ENCODE measurements at places on chromosomes 6 and 20. TPM values are rescaled to one million over a fixed set of nuclear protein-coding genes. Genes with fewer than 3 reads are reported as not detected.

Gene LRFN2
- not detected for total RNA-seq

Gene CLDN20
- total RNA-seq, result not detected

DNA sequence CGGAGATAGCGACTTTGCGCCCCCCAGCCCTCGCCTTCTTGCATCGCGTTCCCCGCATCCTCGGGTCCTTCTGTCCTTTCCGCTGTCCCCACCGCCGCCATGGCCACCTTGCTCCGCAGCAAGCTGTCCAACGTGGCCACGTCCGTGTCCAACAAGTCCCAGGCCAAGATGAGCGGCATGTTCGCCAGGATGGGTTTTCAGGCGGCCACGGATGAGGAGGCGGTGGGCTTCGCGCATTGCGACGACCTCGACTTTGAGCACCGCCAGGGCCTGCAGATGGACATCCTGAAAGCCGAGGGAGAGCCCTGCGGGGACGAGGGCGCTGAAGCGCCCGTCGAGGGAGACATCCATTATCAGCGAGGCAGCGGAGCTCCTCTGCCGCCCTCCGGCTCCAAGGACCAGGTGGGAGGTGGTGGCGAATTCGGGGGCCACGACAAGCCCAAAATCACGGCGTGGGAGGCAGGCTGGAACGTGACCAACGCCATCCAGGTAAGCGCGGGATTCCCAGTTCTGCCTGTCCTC lies 401 bp downstream of the SLC32A1 start:
- DNase-seq, result no peak

DNA sequence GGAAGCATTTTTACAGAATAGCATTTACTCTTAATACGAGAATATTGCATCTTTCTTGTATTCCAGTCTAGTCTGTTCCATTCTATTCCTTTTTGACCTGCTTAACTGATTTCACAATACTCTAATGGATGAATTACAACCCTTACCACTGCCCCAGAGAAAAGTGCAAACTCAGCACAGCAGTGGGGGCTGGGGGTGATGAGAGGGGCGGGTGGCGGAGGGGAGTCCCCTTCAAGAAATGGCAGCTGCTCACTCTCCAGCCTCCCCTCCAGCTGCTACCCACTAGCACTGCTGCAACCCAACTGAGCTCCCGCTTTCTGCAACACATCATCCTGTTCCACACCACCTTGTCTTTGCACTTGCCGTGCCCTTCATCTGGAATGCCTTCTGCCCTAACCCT lies 30.1 kb downstream of the PIM1 start:
- DNase-seq, result no peak

GRCh38 chr20:1034415-1034789 lies 32.3 kb upstream of the RSPO4 start:
- no peak for DNase-seq

Gene APCDD1L
- total RNA-seq, result not detected

- DNase-seq, result no peak
Observed at GRCh38 chr6:33857093-33857931, 53.5 kb upstream of the MLN start.

- DNase-seq, result no peak
Observed at GRCh38 chr6:41653691-41654090, 15.4 kb downstream of the MDFI start.

GRCh38 chr6:108454356-108454755 lies 106.4 kb upstream of the FOXO3 start:
- no peak for DNase-seq

DNA sequence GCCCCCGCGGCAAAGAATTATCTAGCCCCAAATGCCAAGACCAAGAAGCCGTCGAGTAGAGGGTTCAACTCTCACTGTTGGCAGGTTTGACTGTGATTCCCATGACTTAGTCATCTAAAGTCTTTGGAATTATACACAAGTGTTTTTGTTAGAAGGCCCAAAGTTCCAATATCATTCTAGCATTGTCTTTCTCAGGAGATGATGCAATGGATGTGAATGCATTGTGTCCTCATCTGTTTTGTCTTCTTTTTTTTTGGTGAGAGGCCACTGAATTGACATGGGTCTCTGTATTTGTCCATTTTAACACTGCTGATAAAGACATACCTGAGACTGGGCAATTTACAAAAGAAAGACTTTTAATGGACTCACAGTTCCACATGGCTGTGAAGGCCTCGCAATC lies 290.5 kb upstream of the ZFP64 start:
- DNase-seq, result no peak

Gene HAO1
- not detected for total RNA-seq

GRCh38 chr20:47860049-47860830 lies 75.0 kb upstream of the SULF2 start:
- DNase-seq, result no peak

- peak; percentile 54 for DNase-seq
Observed at GRCh38 chr6:12163149-12163548, 127.0 kb upstream of the EDN1 start.

Gene SOBP
- total RNA-seq, result 0.24 TPM

GRCh38 chr6:162450358-162450757 lies 277.2 kb downstream of the PRKN start:
- DNase-seq, result no peak

Gene DOK5
- total RNA-seq, result 0.53 TPM

GRCh38 chr20:34710861-34711574 lies 6.9 kb downstream of the TP53INP2 start:
- no peak for DNase-seq

DNA sequence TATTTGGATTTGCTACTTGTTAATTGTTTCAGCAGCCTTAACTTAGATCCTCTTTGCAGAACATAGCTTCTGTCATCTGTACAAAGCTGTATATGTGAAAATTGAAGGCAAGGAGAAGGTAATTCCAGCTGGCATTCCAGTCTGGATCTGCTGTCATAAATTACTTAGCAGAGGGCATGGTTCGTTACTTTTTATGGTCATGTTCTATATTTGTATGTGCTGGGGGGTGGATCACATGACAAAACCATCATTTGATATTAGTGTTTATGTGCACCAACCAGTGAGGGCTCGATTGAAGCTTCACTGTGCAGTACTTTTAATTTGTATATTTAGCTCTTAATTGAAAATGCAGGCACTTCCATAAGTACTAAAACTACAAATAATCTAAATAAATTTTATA lies 80.2 kb downstream of the CAP2 start:
- no peak for DNase-seq

DNA sequence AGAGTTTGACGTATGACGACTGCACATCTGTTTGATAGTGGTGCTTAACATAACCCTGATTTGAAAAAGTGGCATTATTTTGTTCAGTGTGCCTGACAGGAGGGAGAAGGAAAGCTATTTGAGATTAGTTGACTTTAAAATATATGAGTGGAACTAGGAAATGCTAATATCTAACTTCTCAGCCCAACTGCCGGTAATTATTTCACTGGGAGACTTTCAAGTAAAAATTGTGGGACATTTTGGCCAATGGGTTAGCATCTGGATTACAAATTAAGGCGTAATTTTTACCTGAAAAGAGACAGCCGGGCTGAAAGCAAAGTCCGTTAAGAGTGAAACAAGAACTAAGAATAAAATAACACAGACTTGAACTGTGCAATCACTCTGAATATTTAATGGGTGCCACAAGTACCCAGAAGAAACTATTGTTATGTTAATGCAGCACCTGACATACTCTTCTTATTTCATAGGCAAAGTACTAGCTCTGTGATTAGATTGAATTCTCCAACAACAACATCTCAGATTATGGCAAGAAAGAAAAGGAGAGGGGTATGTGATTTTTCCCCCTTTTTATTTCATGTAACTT lies 2.0 kb downstream of the HEY2 start:
- DNase-seq, result no peak

Gene PRICKLE4
- not detected for total RNA-seq

DNA sequence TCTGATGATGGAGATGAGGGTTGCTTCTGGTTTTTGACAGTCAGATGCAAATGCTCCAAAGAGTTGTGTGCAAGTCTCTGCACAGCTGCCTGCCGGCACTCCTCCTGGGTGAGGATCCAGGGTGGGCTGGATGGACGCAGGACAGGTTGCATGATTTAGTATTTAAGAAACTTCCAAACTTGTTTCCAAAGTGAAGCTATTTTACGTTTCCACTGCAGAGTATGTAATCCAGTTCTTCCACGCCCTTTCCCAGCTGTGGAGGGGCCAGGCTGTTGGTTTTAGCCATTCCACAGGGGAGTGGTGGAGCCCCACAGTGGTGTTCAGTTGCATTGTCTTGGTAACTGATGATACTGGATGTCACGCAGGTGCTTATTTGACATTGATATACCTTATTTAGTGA lies 157.3 kb downstream of the THBS2 start:
- no peak for DNase-seq

Gene TRIM15
- 0.63 TPM for total RNA-seq

Gene VGLL2
- not detected for total RNA-seq

Gene NRN1
- total RNA-seq, result 1.00 TPM

DNA sequence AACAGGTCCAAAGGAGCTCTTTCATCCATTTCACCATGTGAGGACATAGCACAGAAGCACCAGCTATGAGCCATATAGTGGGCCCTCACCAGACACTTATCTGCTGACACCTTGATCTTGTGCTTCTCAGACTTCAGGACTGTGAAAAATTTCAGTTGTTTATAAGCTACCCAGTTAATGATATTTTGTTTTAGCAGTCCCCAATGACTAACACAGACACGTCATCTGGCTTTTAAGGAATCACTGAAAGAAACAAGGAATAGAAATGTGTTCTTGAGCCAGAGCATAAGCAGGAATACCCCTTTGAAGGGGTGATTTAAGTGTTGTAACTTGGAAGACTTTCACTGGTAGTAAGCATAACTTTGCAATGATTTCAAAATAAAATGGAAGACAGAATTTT lies 214.7 kb upstream of the PTCHD4 start:
- no peak for DNase-seq

Gene ATP6V1G2
- total RNA-seq, result 1.6 TPM

DNA sequence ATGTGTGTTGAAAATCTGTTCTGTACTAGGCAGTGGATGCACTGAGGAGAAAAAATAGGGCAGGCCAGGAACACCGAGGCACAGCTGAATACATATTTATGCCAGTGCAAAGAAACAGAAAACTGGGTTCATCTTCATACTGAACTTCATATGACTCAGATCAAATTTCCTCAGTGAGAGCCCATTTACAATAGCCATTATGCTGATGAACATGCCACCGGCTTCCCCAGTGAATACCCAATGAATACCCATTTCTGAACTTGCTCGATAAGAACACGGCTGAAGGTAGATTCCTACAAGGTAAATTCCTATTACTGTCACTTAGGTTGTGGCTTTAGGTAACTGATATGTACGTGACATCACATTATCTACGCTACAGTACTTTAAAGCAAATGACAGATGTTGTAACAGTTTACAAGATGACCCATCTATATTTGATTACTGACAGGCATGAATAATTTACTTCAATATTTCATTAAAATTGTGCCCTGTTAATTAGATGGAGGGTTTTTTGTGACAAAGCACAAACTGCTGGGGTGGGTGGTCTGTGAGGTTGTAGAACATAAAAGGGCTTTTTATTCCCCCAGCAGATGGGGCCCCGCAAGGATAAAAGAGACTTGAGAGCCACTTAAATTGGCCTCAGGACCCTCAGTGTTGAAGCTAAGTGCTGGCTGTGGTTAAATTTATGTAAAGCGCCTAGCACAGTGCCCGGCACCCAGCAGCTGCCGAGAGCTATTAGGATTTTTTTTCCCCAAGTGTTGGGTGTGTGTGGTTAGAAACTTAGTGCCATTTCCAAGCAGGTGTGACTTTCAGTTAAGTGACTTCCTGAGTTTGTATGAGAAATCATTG lies 264.5 kb downstream of the CD83 start:
- no peak for DNase-seq

DNA sequence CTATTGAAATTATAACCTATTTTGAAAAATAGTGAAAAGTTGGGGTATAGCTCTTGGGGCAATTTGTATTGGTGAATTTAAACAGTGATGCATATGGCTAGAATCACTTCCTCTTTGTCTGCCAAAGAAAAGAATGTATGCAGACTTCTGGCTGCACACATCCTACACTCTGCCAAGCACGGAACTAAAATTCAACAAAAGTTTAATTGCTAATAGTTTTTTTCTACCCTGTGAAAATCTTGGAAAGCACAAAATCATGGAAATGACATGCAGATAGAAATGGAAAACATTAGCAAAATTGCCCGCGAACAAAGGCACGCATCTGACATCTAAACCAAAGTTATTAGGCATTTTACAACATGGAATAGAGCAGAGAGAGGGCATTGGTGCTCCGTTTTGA lies 106.4 kb upstream of the PDE10A start:
- no peak for DNase-seq

DNA sequence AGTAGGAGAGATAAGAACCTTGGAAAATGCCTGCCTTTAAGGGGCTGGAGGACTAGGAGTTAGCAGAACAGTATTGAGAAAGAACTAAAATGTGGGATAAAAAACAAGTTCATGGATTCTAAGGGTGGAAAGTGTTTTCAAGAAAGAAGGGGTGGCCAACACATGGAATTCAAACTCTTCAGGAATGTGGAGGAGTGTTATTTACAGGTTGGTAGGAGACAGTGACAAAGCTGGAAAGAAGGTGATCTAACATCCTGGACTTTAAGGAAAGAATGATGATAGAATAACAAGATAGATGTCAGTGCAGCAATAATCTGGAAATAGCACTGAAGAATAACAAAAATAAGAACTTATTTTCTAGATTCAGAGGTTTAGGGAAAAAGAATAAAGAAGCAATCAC lies 54.0 kb upstream of the TNFRSF21 start:
- DNase-seq, result no peak

- no peak for DNase-seq
Observed at GRCh38 chr6:69813508-69813907, 16.7 kb upstream of the LMBRD1 start.

- DNase-seq, result no peak
Observed at GRCh38 chr6:32790306-32790705, 26.5 kb downstream of the HLA-DOB start.

GRCh38 chr6:125836466-125836865 lies 45.7 kb downstream of the NCOA7 start:
- no peak for DNase-seq

Gene KLC4
- 11.0 TPM for total RNA-seq

Gene IL17A
- 33.7 TPM for total RNA-seq

DNA sequence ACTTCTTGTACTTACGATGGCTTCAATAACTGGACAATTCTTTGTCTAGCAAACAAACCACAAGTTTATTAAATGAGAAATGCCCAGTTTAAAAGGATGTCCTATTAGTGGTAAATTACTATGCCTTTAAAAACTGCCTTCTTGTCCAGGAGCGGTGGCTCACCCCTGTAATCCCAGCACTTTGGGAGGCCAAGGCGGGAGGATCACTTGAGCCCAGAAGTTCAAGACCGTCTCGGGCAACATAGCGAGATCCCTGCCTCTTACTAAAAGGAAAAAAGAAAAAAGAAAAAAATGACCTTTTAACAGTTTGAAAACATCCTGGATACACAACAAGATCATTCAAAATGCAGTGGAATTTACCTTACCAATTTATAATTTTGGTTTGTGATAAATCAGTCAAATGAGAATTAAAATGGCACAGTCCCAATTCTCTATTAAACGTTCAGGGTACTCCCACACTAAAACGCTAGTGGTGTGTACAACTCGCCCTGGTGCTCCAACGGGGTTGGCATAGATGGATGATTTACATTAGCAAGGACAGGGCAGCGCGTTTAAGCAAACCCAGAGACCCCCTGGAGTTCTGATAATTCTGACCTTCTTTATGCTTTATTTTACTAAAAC lies 2.3 kb downstream of the ZBTB2 start:
- no peak for DNase-seq
